ENCODE measurements at places on chromosomes 6 and 20.

DNA sequence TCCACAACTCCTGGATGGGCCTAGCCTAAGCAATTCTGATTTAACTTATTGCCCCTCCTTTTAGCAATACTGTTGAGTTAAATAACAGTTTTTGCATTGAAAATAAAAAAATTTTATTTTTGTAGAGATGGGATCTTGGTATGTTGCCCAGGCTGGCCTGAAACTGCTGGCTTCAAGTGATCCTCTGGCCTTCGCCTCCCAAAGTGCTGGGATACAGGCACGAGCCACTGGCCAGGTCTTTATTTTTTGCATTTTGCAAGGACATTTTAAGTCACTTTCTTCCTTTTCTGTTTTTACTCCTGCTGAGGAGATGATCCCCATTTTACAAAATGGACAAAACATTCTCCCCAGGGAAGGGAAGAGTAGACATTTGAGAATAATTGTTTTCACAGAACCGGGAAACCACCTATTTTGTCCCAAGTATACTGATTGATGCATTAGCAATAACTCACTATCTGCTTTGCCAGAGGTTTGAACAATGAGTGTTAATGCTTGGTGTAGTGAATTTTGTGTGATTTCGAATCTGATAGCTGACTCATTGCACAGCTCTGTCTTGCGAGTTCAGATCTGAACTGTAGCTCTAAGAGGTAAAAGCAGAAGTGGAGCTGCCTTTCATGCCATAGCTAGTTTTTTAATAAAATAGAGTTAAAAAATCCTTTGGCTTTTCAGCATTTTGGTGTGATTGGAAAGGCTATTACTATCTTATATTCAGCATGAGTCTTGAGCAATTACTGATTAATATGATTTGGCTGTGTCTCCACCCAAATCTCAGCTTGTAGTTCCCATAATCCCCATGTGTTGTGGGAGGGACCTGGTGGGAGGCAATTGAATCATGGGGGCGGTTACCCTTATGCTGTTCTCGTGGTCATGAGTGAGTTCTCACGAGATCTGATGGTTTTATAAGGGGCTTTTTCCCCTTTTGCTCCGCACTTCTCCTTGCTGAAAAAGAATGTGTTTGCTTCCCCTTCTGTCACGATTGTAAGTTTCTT lies 20.9 kb downstream of the IGF2R start:
- no peak for DNase-seq

DNA sequence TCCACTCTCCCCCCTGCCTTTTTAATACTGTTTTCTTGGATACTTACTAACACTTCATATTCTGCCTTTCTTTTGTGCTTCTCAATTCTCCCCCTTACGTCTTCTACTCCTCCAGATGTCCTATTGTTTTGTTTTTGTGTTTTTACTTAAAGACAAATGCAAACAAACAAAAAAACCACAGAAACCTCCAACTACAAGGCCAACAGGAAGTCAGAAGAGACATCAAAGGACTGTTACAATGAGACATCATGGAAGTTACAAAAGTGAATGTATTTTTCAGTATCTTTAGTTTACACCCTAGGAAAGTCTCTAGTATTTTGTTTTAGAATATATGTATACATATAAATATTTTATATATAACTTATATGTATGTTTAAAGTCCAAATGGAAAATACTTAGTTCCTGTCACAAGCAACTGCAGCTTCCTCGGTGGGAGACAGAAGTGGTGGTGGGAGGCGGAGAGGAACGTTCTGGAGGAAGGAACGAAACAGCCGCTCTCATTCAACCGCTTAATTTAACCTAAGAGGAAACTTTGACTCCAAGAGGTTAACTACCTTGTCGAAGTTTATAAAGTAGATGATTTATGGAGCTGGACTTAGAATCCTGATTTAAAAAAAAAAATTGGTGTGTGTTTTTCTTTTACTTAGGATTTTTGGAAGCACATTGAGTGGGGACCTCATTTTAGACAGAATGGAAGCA lies 168.9 kb upstream of the PDE10A start:
- no peak for DNase-seq

- DNase-seq: no peak
Observed at GRCh38 chr20:56438284-56438683, 26.2 kb downstream of the CASS4 start.

GRCh38 chr6:119148098-119148824 lies 69.8 kb upstream of the FAM184A start:
- no peak for DNase-seq

Measured in ureter (tissue), 1 donor.